Stimulated activated CD4-positive, alpha-beta T cell treated with anti-CD3 and anti-CD28 coated beads, Interleukin-4, amount 100 ng/mL, for 4 hours (primary cell): ENCODE measurements at places on chromosomes 7 and 10.

DNA sequence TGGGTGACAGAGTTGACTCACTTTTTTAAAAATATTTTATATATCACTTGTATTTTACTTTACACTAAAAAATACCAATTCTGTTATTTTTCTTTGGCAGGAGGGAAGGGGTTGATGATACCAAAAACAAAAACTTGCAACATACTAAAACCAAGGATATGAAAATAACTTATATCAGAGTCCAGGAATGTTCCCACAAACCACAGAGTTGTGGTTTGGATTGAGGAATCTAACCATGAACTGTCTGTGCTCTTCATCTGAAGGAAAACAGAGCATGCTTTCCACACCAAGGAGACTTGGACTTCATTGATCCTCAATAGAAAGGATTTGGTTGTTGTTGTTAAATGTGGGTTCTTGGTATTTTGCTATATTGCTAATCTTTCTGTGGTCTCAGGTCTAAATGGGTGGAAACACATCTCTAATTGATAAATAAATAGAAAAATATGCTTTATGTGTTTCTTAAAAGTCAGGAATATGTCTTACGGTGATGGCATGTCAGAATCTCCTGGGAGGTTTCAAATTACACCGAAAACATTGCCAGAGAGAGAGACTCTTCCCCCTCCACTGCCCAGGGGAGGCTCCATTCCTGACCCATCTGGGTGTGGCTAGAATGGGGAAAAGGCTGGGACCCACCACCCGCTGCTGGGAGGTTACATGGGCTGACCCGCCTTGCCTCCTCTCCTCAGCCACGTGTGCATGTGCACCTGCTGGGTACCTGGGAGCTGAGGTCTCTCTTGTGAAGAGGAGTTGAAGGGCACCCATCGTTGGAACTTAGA lies 46.9 kb upstream of the STK17A start:
- no peak for DNase-seq

DNA sequence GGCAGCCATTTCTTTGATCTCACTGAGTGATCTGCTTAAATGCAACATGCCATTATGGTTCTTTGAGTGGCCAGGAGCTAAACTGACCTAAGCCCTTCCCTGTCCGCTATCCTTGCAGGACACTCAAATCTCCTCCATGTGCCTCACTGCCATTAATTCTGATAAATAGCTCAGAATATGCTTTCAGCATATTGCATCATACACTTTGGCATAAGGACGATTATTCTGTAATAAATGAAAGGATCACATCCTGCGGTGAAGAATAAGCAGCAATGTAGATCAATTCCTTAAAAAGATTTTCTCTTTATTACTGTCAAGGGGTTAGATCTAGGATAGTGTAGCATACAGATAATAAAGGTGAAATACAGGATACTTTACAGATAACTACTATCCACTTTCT lies 231.8 kb upstream of the CTBP2 start:
- no peak for DNase-seq

DNA sequence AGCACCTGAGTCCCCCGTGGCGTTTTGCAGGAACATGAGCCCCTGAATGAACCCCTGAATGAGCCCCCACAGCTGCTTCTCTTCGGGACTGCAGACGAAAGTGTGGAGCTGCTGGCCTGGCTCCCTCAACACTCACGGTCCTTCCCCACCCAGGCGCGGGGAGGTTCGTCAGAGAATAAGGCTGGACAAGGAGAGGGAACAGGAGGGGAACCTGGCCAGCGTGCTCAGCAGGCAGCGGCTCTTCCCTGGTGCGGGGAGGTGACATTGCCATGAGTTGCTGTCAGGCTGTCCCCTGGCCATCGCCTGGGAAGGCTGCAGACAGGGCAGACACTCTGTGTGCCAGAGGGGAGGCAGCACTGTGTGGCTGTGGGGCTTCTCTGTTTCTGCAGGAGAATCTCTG lies 80.9 kb upstream of the SHH start:
- no peak for DNase-seq

DNA sequence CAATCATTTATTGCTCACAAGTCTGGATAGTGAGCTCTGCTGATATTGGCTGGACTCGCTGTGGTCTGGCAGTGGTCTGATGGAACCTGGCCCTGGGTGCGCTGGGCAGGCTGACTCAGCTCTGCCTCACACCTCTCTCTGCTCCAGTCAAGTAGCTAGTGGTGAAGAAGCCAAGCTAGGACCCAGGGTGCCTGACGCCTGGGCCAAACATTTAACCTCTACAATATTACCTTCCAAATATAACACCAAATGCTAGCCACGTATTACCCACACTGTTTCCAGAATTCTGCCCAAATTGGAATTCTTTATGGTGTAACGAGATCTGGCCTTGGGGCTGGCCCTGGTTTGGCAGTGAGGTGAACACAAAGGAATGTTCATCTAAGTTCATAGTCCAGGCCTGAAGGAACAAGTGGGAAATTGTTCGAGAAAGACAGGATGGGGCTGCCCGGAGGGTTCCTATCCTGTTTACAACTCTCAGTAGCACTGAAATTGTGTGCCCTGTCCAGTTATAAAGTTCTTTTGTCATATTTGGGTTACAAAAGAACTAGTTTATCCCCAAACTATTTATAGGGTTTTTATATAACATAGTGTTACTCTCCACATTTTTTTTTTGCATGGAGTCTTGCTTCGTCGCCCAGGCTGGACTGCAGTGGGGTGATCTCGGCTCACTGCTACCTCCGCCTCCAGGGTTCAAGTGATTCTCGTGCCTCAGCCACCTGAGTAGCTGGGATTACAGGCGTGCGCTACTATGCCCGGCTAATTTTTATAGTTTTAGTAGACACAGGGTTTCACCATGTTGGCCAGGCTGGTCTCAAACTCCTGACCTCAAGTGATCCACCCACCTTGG lies 16.3 kb downstream of the OR2AE1 start:
- no peak for DNase-seq

GRCh38 chr10:124578231-124579010 lies 116.8 kb downstream of the LHPP start:
- no peak for DNase-seq

- no peak for DNase-seq
Observed at GRCh38 chr7:117200786-117201458, 121.9 kb downstream of the WNT2 start.

GRCh38 chr7:68472688-68473087 lies 1125.6 kb upstream of the AUTS2 start:
- no peak for DNase-seq

- no peak for DNase-seq
Observed at GRCh38 chr7:41899823-41900433, 197.0 kb upstream of the INHBA start.

- no peak for DNase-seq
Observed at GRCh38 chr7:87027900-87028299, 31.6 kb downstream of the ELAPOR2 start.

DNA sequence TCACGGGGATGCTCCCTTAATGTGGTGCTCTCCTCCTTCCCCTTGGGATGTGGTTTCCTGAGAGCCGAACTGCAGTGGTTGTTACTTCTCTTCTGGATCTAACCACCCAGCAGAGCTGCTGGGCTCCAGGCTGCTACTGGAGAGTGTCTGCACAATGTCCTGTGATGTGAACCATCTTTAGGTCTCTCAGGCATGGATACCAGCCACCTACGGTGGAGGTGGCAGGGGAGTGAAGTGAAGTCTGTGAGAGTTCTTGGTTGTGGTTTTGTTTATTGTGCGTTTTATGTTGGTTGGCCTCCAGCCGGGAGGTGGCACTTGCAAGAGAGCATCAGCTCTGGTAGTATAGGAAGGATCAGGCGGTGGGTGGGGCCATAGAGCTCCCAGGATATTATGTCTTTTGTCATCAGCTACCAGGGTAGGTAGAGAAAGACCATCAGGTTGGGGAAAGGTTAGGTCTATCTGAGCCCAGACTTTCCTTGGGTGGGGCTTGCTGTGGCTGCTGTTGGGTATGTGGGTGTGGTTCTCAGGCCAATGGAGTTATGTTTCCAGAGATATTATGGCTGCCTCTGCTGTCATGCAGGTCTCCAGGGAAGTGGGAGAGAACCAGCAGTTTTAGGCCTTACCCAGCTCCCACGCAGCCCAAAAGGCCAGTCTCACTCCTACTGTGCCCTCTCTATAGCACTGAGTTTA lies 87.9 kb downstream of the KIF20B start:
- DNase-seq: no peak

- no peak for DNase-seq
Observed at GRCh38 chr10:128572696-128573095, 446.5 kb upstream of the MKI67 start.

GRCh38 chr7:12635830-12636229 lies 51.6 kb upstream of the ARL4A start:
- no peak for DNase-seq

GRCh38 chr10:4201866-4202825 lies 417.1 kb upstream of the KLF6 start:
- DNase-seq: no peak

GRCh38 chr10:22459496-22459895 lies 114.2 kb downstream of the SPAG6 start:
- no peak for DNase-seq

DNA sequence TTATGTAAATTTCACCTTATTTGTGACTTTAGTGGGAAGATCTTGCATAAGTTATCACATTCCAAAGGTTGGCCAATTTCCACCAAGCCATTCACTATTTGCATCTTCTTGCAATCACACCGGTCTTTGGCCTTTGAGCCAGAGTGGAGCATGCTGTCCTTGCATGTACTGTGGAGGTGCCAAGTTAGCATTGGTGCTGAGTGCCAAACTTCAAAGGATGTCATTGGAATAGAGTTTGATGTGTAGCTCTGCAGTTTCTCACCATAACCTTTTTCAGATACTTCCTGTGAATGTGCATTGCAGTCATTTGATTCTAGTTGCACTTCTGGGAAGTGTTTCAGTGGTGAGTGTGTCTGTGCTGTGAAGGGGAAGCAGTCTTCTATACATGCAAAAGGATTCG lies 620.6 kb downstream of the SUGCT start:
- no peak for DNase-seq

GRCh38 chr10:124642088-124642710 lies 102.0 kb downstream of the FAM53B start:
- DNase-seq: no peak

- DNase-seq: no peak
Observed at GRCh38 chr10:58638388-58638787, 125.7 kb downstream of the BICC1 start.

DNA sequence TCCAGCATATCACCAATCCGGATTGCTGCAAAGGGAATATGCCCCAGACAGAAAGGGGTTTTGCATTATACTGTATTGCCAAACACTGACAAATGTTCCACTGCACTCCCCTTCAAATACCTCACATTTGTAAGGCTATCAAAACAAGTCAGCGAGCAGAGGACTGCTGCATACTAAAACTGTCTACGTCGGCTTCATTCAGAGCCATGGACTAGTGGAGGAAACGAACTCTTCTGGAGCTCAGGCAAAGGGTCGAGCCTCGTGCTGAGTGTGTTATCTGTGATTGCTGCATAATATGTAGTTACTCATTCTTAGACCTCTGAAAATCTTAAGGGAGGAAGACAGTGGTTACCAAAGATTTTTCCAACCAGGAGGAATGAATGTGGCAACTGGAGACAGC lies 200.2 kb downstream of the DYNC1I1 start:
- DNase-seq: no peak

DNA sequence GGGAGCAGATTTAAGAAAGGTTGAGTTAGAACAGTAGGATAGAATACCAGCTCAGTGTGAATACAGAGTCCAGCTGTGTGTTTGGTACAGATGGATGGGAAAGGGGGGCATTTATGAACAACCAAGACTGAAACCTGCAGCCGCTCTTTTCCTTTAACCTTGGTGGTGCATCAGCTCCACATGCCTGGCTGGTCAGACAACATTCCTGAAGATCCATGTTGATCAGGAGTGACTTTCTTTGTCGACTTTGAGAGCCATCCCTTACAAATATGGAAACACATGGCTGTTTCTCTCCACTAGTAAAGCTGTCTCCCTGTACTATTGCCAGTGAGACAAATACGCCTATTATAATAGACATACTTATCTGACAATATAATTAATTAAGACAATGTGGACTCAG lies 476.5 kb upstream of the IGFBP3 start:
- no peak for DNase-seq

- no peak for DNase-seq
Observed at GRCh38 chr10:44334621-44335184, 50.2 kb downstream of the CXCL12 start.

DNA sequence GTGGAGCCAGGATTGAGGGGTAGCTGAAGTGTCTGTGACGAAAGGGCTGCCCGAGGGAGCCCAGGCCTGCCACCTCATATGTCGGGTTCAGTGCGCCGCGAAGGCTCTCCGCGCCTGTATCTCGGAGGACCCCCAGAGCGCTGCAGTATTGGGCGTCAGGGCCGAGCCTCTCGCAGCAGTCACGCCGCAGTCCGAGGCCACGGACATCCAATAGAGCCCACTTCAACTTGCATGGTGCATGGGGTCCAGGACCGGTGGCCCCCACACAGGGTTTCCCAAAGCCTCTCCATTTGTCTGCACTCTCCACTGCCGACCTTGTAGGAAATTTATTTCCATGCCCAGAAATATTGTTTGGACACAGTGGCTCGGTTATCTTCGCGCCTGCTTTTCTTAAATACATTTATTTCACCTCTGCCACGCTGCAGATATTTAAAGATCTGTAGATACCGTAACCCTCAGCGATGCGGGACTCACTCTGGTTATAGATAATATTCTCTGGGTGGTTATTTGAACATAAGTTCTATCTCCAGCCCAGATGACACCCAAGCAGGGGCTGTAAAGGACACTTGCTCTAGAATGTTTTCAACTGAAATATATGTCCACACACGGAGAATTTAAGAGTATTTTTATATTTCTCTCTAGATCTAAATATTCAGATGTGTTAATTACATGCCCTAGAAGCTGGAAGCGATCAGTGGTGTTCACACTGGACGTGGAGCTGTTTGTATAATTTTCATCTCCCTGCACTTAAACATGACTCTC lies 5.1 kb upstream of the ZNF503 start:
- no peak for DNase-seq
